Kidney tubule cell (primary cell): ENCODE measurements at places on chromosomes 2 and 18.

GRCh38 chr2:62672601-62673000 is 32.9 kb upstream of the EHBP1 start:
- DNase-seq, result peak; percentile 85

DNA sequence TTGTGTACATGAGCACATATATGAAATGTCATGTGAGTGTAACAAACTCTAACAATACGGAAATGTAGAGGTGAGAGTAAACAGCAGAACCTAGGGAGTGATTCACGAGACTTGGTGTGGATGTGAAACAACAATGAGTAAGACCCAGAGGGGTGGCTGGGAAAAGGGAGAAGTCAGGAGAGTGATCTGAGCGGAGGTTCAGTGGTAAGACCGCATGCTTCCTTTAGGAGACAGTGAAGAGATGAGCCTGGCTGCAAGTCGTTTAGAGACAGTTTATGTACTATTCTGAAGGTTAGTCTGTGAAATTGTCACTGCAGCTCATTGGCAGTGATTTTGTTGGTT is 150.6 kb downstream of the PRPF40A start:
- peak; percentile 31 for DNase-seq

GRCh38 chr18:45854036-45854586 is 28.6 kb downstream of the SIGLEC15 start:
- DNase-seq, result no peak

DNA sequence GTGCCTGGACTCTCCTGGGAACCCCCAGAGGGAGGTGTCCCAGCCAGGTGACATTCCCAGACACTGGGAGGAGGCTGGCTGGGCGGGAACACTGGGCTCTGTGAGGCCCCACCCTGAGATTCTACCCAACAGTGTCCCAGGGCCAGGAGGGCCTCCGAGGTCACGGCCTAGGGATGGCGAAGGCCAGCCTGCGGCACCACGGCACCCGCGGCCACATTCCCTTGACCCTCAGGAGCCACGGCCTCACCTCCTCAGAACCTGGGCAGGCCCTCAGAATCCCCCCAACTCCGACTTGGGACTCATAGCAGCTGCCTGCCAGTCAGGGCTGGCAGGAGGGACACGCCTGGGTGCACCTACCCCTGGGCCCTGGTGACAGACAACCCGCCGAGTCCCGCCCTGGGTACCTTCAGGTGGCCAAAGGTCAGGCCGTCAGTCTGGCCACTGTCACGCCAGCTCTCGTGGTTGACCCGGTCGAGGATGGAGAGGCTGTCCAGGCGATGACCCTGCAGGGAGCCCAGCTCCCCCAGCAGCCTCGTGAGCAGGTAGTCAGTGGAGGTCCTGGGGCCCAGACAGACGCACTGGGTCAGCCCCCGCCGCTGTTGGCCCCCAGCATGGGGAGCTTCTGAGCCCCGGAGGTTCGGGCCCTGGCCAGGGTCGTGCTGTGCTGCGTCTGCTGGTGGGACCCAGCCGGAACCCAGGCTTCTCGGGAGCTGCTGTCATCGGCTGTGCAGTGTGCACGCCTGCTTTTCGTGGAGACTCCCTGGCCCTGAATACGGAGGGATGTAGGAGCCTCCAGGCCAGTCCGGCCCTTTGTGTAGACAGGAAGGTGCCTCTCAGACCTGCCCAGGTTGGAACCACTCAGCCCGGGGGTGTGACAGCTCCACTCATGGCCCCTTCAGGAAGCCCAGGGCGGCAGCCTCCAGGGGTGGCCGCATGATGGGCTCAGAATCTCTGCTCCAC is 6.1 kb downstream of the MAB21L4 start:
- no peak for DNase-seq

DNA sequence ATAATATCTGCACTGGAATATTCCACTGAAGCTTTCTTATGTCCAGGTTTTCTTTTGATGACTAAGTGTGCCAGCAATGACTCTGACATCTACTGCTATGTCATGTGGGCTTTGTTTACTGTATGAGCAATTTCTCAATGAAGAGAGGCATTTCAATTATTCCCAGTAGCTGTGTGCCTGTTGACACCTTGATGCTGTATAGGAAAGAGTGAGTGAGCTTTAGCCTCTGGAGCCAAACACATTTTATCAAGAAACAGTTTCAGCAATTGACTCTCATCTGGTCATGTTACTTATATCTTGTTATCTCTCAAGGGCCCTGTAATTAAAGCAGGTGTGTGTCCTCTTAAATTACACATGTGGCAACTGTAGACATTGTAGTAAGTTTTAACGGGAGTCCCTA is 493.2 kb upstream of the FANCL start:
- peak; percentile 80 for DNase-seq

GRCh38 chr2:165528691-165529090 is 59.2 kb downstream of the CSRNP3 start:
- no peak for DNase-seq

DNA sequence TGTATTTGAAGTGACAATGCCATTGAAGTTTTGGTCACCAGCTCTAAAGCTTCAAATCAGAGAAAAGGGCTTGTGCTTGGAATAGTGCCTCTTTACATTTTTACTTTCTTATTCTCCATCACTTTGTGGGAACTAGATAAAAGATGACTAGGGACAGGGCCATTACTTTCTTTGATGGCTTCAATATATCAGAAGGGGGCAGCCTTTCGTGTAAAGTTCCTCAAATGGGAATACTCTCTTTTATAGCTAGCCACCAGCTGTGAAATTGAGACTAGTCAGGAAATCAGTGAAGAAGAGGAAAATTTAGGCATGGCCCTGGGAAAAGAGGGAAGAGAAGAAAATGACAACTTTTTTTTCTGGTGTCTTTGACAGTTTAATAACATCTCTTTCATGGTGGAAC is 242.5 kb downstream of the DCC start:
- DNase-seq, result no peak
